ENCODE measurements at places on chromosomes 2 and 18.
A peak's percentile ranks its signal among the peaks of the same experiment; 100 is the strongest.

DNA sequence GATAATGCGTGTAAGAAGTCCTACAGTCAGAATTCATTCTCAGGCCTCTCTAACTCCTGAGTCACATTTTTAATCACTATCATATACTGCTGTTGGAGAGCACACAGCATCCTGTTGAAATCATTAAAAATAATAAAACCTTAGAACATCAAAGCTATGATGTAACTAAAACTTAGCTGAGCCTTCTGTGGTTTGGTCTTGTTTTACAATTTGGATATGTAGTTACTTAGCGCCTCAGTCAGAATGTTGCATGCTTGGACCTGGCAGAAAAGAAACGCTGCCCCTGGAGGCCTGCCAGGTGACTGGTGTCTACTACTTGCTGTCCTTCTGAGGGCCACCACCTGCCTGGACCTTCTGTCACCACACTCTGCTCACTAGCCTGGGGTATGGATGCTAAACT is 261.1 kb upstream of the RASGRP3 start:
- ATAC-seq: peak; percentile 10

DNA sequence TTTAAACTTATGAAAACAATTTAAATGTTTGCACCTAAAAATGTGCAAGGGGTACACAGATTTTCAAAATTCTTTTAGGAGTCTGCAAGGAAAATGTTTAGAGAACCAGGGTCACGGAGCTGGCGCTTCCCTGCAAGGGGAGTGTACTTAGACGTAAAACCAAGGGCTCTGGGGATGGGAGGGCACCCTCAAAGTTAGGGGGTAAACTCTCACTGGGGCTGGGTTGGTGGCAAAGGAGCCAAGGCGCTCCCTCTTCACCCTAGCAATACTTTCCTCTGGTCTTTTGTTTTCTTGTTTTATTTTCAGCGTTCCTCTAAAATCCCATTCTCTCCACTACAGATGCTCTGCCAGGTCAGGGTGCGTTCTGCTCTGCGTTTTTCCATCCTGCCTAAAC is 20.0 kb downstream of the TMEM247 start:
- ATAC-seq: no peak

DNA sequence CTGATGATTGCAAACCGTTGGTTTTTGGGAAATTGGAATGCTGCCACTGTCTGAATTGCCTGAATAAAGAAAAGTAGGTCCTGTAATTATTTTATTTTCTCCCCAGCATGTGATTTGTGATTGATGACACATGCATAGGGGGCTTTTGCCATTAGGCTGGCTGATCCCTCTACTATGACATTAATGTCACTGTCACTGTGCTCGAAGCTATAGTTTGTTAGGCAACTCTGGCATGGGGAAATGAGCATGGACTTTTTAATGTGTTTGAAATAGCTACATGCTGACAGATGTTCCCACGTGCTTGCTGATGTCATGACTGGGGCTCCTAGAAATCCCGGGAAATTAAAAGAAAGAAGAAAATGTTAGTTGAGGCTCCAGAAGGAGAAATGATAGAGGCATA is 99.1 kb downstream of the HRH4 start:
- ATAC-seq: no peak

DNA sequence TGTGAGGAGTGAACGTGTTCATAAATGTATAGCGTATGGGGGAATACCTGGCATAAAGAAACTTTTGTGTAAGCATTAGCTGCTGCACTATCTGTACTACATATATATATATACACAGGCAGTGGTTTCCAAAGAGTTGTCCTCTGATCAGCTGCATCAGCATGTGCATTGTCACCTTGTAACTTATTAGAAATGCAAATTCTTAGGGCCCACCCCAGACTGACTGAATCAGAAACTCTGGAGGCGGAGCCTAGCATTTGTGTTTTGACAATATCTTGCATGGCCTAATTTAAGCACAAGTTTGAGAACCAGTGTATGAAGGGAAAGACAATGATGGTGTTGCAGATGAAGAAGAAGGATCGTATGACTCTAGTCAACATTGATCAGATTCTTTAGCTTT is 299.5 kb downstream of the CCDC102B start:
- ATAC-seq: no peak

DNA sequence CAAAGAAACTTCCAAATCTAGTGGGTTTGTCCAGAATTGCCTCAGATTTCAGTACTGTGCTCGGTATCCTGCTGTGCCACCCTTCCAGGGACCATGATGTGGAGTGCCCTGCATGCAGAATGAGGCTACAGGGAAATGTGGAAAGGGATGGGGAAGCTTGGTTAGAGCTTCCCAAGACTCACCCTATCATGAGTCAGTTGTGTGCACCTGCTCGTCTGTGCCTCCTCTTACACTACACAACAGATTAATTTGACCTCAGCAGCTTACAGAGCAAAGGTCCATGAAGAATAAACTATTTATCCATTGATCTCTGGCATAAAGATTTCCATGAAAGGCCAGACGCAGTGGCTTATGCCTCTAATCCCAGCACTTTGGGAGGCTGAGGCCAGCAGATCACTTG is 21.3 kb upstream of the NCK2 start:
- no peak for ATAC-seq

DNA sequence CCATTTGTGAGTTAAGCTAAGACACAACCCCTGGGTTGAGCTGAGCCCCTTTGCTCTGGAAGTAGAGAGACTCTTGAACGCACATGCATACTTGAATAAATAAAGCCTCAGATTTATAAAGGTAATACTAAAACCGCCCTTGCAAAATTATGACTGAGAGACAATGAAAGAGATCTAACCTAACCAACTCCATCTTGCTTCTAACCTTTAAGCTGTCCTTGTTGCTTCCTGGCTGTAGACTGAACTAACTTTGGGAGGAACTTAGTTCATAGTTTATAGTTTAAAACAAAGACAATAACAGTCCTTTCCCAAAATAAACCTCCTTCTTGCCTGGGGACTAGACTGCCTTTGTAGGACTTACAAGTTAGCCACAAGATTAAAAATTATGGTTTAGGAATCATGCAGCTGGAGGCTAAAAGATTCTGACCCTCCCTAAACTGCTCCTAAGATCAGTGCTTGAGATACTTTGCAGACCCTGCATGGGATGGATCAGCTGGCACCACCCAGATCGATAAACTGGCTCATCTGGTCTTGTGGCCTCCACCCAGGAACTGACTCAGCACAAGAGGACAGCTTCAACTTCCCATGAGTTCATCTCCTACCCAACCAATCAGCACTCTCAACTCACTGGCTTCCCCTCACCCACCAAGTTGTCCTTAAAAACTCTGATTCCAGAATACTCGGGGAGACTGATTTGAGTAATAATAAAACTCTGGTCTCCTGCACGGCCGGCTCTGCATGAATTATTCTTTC is 240.2 kb upstream of the SLC14A2 start:
- no peak for ATAC-seq

GRCh38 chr2:44098050-44098449 is 70.6 kb upstream of the PPM1B start:
- ATAC-seq: no peak

GRCh38 chr2:38602136-38602731 is 494 bp downstream of the HNRNPLL start:
- peak; percentile 19 for ATAC-seq

DNA sequence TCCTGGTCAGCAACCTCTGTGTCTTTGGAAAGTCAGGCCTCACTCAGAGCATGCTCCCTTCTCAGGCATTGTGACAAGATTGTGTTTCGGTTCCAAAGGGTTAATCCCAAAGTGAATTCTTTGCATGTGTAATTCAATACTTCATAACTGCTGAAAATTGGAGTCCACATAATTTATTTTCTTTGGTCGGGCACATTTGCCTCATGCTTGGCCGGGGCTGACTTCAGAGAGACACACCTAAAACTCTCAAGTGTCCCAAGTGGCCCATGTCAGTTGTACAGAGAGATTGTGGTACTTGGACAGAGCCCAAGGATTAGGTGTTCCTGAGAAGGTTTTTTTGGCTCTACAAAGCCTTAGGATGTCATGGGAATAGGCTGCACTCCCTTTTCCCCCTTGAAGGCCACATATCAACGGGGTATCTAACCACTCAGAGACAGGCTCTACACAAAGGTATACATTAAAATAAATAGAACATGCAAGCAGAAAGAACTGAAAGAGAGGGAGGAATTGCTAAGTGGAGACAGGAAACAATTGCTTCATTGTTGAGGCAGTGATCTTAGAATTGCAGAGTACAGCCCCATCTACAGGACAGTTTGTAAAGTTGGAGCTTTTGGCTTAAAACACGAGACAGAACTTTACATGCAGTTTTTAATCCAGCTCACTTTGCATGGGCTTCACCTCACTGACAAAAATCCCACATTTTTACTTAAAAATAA is 1232.3 kb upstream of the ZEB2 start:
- peak; percentile 82 for ATAC-seq

DNA sequence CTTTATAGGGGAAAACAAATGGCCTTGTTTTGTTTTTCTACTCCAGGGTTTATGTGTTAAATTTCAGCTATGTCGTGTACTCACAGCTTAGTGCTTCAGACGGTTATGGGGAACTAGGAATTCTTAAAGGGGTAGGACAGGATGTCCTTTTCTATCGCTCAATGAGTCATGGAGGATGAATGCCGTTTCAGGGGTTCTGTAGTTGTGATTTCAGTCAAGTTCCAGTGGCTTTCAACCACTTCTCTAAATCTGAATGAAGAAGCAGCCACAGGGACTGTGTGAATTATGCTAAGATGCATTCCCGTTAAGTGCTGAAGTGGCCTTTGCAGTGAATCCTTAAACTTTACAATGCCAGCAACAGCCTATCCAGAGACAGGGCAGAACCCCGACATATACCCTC is 1231.7 kb upstream of the ZEB2 start:
- peak; percentile 65 for ATAC-seq

GRCh38 chr2:190443778-190444481 is 35.8 kb downstream of the MFSD6 start:
- peak; percentile 84 for ATAC-seq

DNA sequence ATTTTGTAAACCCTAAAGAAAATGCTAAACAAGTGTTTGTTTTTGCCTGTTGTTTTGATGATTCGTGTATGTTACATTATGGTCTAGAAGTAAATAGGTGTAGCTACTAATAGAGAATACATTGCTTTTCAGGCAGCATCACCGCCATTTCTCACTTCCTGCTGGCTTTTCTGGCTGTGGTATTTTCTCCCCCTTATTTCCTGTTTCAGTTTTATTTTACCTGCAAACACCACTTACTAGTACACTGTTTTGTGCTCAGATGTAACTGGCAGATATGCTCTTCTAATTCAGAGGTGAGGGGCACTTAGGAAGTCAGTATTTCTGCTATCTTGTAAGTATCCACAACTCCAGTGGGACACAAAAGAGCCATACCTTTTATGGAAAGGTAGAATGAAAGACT is 38.1 kb upstream of the SLC3A1 start:
- no peak for ATAC-seq

GRCh38 chr2:33589444-33589843 is 9.7 kb downstream of the FAM98A start:
- no peak for ATAC-seq

- ATAC-seq: no peak
These were observed 89.5 kb upstream of the RBMS1 start for GRCh38 chr2:160583146-160583535.

DNA sequence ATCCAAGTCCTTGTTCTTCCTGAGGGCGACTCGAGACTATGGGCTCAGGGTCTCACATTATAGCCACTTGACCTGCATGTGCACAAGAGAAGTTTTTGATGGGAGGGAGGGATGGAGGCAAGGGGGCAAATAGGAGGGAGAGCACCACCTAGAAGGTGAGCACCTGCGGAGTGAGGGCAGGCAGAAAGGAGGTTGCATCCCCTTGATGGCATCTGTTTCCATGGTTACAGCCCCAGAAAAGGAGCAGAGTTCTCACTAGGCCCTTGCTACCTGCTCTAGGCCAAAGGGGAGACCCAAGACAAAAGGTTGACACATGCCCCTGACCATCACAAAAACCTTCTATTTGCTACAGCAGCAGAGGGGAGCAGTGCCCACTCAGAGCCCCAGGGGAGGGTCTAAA is 131.5 kb upstream of the SERTAD2 start:
- no peak for ATAC-seq

GRCh38 chr18:26723981-26724380 is 141.5 kb downstream of the AQP4 start:
- ATAC-seq: peak; percentile 31

- no peak for ATAC-seq
These were observed 59.4 kb upstream of the HPCAL1 start for GRCh38 chr2:10242998-10243925.

GRCh38 chr2:220887876-220888275 is 684.2 kb downstream of the EPHA4 start:
- ATAC-seq: no peak

DNA sequence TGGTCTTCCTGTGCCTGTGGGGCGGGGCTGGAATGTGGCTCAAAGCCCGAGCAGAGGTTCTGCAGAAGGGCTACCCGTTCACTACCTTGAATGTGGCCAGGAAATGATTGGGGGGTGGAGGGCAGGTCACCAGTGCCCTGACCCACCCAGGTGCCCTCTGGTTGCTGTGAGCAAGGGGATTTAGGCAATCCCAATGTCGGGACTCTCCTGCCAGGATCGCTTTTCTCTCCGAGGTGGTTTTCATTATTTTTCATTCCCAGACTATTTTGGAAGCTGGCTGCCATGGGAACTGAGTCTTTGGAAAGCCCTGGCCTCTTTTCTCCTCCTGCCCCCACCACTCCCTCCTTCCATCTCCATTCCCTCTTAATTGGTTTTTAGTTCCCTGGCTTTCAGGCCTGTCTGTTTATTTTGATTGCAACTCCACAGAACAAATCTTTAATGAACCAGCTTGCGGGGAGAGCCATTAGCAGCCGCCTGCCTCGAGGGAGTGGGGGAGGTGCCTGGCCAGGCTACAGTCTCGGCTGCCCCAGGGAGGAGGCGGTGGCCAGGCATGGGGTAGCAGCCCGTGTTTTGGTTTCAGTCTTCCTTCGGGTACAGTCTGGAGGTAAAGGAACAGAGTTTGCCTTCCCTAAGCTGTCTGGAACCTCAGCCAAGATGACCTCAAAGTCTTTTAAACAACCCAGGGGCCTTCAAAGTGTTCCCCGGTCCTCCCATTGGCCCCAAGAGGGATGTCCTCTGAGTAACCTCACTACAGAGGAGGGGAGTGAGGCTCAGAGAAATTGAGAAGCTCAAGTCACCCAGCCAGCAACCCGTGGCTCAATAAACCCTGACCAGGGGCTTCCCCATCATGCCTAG is 114.4 kb upstream of the HAAO start:
- ATAC-seq: peak; percentile 38

- peak; percentile 35 for ATAC-seq
These were observed 90.3 kb downstream of the CLHC1 start for GRCh38 chr2:55141572-55142413.
